ENCODE measurements at places on chromosomes 7 and 10. TPM values are rescaled to one million over a fixed set of nuclear protein-coding genes. Genes with fewer than 3 reads are reported as not detected.

CASTOR2 gene
- 4.6 TPM for polyA plus RNA-seq

GRCh38 chr10:29114141-29114540 is 174.7 kb upstream of the LYZL1 start:
- no peak for DNase-seq

DNA sequence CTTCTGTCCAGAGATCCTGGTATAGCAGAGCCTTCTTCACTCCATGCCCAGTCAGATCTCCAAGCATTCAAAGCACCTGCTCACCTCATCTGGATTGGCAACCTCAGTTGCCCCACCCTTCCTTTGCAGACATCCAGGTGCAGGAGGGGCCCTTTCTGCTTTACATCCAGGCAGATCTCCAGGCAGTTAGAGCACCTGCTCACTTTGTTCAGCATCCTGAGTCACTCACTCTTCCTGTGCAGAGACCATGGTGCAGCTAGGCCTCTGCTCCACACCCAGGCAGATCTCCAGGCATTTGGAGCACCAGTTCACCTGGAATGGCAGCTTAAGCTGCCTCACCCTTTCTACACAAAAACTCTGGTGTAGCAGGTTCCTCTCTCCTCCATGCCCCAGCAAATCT is 153.1 kb downstream of the CDK14 start:
- DNase-seq = no peak

DNA sequence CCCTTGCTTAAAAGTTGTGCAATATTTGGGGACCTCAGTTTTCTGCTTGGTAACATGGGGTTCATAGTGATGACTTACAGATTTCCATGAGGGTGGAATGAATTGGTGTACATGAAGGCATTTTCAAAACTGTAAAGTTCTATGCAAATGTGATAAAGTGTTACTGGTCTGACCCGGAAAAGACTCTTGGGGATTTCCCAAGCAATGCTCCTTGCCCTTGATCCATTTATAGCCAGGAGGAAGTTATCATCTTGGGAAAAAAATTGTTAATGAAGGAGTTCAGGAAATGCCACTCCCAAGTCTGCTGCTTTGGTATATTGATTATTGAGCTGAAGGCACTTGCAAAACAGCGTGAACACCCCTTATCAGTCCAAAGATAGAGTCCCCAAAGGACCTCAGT is 96.3 kb upstream of the ZPBP start:
- no peak for DNase-seq

- no peak for DNase-seq
Measured at GRCh38 chr7:158278745-158279320, 308.8 kb downstream of the PTPRN2 start.

- no peak for DNase-seq
Measured at GRCh38 chr10:70843333-70843732, 27.6 kb downstream of the SGPL1 start.

DNA sequence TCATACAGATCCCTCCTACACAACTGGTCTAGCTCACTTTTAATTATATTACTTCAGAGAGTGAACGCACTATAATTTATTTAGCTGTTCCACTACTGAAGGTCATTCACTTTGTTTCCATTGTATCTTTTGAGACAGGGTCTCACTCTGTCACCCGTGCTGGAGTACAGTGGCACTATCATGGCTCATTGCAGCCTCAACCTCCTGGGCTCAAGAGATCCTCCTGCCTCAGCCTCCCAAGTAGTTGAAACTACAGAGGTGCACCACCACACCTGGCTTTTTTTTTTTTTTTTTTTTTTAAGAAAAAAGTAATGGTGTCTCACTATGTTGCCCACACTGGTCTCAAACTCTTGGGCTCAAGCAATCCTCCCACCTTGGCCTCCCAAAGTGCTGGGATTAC is 49.0 kb downstream of the PIP4K2A start:
- no peak for DNase-seq

Data from A549 (cell line).